ENCODE measurements at places on chromosomes 16 and 17. TPM values are rescaled to one million over a fixed set of nuclear protein-coding genes. Genes with fewer than 3 reads are reported as not detected.

The ZMYND15 gene
- polyA plus RNA-seq: 0.15 TPM

The KRT23 gene
- polyA plus RNA-seq: 0.15 TPM

The CETP gene
- 9.6 TPM for polyA plus RNA-seq

The CLEC10A gene
- polyA plus RNA-seq: 1.9 TPM

The GAST gene
- not detected for polyA plus RNA-seq

The ANKRD40 gene
- polyA plus RNA-seq: 38.6 TPM

The PDPR gene
- polyA plus RNA-seq: 16.1 TPM

The EEF2KMT gene
- polyA plus RNA-seq: 11.3 TPM

DNA sequence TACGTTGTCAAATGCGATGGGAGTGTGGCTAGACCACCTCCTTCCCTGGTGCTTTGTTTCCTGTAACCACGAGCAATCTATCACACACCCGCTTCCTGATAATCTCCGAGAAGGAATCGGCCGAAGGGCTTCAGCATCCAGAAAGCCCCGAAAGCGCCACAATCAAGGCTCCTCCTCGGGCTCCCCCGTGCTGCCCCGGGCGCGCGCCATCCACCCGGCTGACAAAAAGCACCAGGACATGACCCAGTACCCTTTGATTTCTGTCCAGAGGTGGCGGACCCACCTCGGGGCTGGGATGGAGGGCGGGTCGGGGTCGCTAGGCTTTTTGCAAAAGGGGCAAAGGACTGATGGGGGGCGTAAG lies 743 bp upstream of the ARMC7 start:
- peak overlapping the region; percentile 84 for H3K4me3 ChIP-seq
- no peak for DNase-seq
- H3K27ac ChIP-seq: no peak overlapping the region
- peaks cover 8% of the 10 kb centered on the region for H3K36me3 ChIP-seq

DNA sequence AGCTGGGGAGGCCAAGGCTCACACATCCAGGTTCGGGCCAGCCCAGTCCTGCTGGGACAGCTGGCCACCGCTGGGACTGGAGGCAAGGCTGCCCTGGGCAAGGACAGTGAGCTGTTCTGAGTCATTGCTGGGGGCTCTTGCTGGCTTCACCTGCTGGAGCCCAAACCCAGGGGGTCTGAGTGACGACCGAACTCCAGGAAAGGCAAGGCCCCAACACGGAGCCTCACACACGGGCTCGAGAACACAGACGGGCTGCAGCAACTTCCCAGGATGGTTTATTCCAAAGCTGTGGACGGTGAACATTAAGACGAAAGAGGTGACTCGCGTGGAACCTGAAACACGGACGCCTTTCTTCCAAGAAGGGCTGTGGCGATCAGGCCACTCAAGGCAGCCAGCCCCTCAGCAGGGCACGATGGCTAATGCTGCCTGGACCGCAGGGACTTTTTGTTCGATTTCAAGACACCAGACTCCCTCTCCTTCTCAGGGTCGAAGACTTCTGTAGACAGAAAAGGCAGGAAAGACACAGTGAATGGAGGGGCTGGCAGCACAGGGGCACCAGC lies 21.5 kb downstream of the KDM8 start:
- H3K4me3 ChIP-seq: no peak overlapping the region
- no peak overlapping the region for H3K27ac ChIP-seq
- DNase-seq: no peak

DNA sequence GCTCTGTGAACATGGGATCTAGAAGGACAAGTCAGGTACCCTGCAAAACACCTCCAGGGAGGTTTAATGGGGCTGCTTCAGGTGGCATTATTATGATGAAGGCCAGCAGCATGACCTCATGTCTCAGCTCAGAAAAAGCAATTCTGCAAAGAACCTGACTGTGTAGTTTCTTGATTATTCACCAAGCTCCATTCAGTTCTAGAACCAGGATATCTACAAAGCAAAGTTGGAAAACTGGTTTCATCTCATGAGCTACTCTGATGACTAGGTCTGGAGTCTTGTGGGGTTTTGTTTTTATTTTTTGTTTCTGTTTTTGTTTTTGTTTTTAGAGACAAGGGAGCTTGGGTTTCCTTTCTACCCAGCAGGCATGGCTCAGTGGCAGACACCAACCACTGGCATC lies 19.0 kb upstream of the LRRC37A3 start:
- no peak for DNase-seq
- H3K27ac ChIP-seq: no peak overlapping the region
- no peaks in the 10 kb centered on the region for H3K4me1 ChIP-seq
- H3K36me3 ChIP-seq: no peaks in the 10 kb centered on the region
- H3K4me3 ChIP-seq: no peak overlapping the region

DNA sequence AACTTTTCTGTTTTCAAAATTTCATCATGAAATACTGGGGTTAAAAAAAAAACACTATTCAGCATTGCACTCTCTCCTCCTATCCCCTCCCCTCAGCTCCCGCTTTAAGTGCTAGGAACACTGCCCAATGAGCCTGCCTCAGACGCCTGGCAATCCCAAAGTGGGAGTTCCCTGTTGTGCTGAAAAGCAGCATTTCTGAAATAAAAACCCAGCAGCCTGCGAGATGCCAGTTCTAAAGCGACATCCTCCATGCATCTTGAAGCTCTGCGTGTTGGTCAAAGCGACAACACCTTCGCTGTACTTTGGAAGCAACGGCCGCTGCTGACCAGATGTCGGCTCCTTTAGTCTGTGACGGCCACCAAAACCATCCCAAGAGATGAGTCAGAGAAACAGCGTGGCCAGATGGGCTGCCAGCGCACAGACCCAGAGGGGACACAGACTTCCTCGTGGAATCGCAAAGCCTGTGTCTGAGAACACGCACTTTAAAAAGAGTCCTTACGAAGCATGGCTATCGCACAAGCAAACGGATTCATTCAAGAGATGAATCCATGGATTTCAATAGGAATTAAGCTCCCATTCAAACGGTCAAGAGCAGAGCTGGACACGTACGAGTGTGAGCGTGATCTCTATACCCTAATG lies 32.8 kb downstream of the FBXO31 start:
- no peak overlapping the region for H3K4me3 ChIP-seq
- peak; percentile 75 for DNase-seq
- peaks cover 10% of the 10 kb centered on the region for H3K4me1 ChIP-seq
- peaks cover 37% of the 10 kb centered on the region for H3K36me3 ChIP-seq
- H3K27ac ChIP-seq: no peak overlapping the region

- H3K4me1 ChIP-seq: peaks cover 4% of the 10 kb centered on the region
- H3K27me3 ChIP-seq: no peaks in the 10 kb centered on the region
Observed at GRCh38 chr17:57620576-57620975, 124.5 kb downstream of the CCDC182 start.

DNA sequence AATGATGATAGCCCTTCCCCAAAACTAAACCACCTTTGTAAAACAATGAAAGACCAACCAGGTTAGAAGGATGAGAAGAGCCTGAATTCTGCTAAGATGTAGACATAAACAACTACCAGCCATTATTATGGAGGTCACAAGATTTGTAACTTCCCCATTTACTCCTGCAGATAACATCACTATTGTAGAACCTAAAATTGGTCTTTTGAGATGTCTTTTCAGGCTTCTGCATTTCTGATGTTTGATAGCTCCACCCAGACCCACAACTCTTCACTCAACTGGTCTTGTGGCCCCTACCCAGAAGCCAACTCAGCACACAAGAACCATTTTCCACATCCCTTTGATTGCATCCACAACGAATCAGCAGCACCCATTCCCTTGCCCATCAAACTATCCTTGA lies 100.8 kb downstream of the TMEM132E start:
- no peaks in the 10 kb centered on the region for H3K4me1 ChIP-seq
- no peaks in the 10 kb centered on the region for H3K36me3 ChIP-seq
- no peak overlapping the region for H3K27ac ChIP-seq

GRCh38 chr17:39222866-39223834 lies 2.6 kb downstream of the STAC2 start:
- H3K4me1 ChIP-seq: peaks cover 32% of the 10 kb centered on the region
- no peaks in the 10 kb centered on the region for H3K36me3 ChIP-seq
- DNase-seq: no peak

DNA sequence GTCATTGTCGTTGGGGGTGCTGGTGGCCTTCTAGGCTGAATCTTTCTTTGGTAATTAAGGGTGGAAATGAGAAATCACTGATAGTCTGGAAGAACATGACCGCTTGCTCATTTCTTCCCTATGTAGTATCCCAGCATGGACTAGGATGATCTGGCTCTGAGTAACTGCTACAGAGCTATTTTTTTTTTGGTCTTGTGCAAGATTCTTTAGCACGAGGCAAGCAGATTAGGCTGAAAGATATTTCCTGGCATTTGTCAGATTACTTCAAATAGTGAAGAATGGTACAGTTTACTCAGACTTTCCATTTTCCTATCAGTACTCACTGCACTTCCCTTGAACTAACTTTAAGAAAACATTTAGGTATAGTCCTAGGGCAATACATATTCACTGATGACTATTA lies 89.0 kb downstream of the SYCE1L start:
- no peaks in the 10 kb centered on the region for H3K4me1 ChIP-seq
- no peak overlapping the region for H3K27ac ChIP-seq
- DNase-seq: no peak
- no peak overlapping the region for H3K4me3 ChIP-seq

DNA sequence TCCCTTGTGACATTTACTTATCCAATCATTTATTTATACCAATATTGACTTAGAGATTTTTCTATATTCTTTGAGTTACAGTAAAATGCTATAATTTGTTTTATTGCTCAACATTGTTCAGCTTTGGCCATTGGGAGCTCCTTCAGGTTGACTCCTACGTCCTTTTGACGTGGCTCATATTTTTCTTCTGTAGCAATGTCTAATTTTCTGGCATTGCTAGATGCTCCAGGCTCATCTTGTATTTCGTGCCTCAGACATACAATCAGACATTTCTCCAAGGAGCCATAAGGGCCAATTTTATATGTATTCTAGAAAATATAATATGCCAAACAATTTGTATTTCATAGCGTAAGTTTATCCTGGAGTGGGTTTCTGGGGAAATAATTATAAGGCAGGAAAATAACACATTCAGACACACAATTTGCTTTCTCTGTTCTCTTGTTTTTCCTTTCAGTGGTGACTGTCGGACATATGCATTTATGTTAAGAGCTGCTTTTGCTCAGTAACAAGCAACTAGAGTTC lies 355.1 kb upstream of the MON1B start:
- no peaks in the 10 kb centered on the region for H3K4me1 ChIP-seq
- no peaks in the 10 kb centered on the region for H3K36me3 ChIP-seq
- no peak overlapping the region for H3K4me3 ChIP-seq
- peak; percentile 96 for DNase-seq

DNA sequence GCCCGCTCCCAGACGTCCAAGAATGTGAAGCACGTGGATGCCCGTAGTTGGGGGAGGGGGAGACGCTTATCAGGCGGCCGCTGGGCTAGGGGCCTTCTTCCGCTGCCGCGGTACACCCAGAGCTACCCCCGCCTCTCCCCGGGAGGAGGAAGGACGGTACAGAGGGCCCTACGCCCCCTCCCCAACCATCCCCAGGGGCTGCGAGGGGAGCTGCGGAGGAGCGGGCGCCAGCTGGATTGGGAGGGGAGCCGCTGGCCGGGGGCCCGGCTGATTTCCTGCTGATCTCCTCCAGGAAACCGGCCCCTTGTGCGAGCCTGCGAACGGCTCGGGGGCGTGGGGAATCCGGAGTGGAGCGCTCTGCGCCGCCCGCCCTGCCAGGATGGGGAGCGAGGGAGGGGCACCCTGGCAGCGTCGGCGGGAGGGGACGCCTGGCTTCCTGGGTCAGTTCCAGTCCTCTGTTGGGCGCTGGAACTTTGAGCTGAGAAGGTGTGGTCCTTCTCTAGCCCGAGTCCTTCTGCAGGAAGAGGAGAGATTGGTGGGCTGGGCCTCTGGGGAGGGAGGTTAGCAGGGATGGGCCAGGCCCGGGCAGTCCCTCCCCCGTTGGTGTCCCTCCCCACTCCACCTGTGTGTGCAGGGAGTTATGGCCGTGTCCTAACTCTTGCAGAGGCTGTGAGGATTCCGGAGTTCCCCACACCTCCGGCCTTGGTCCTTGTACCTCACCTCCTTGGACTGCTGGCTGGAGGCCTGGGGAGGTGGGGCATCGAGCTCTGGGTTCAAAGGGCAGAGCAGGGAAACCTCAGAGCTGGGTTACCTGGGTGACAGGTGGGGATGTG lies 19.2 kb downstream of the GJD3 start:
- peaks cover 92% of the 10 kb centered on the region for H3K4me1 ChIP-seq
- peak overlapping the region; percentile 91 for H3K4me3 ChIP-seq
- DNase-seq: peak; percentile 90
- H3K27me3 ChIP-seq: no peaks in the 10 kb centered on the region
- H3K27ac ChIP-seq: peak overlapping the region; percentile 97
- peaks cover 43% of the 10 kb centered on the region for H3K36me3 ChIP-seq

- no peaks in the 10 kb centered on the region for H3K36me3 ChIP-seq
- DNase-seq: peak; percentile 82
- peaks cover 54% of the 10 kb centered on the region for H3K4me1 ChIP-seq
- H3K4me3 ChIP-seq: no peak overlapping the region
- no peaks in the 10 kb centered on the region for H3K27me3 ChIP-seq
Observed at GRCh38 chr17:78322858-78323455, 36.9 kb downstream of the SOCS3 start.

GRCh38 chr17:13030056-13030455 lies 12.2 kb upstream of the ELAC2 start:
- H3K36me3 ChIP-seq: no peaks in the 10 kb centered on the region
- H3K4me3 ChIP-seq: no peak overlapping the region

GRCh38 chr16:29028457-29029167 lies 43.8 kb downstream of the LAT start:
- no peak for DNase-seq
- H3K27me3 ChIP-seq: peaks cover 4% of the 10 kb centered on the region
- peaks cover 6% of the 10 kb centered on the region for H3K4me1 ChIP-seq
- no peaks in the 10 kb centered on the region for H3K36me3 ChIP-seq
- H3K4me3 ChIP-seq: no peak overlapping the region
- no peak overlapping the region for H3K27ac ChIP-seq

DNA sequence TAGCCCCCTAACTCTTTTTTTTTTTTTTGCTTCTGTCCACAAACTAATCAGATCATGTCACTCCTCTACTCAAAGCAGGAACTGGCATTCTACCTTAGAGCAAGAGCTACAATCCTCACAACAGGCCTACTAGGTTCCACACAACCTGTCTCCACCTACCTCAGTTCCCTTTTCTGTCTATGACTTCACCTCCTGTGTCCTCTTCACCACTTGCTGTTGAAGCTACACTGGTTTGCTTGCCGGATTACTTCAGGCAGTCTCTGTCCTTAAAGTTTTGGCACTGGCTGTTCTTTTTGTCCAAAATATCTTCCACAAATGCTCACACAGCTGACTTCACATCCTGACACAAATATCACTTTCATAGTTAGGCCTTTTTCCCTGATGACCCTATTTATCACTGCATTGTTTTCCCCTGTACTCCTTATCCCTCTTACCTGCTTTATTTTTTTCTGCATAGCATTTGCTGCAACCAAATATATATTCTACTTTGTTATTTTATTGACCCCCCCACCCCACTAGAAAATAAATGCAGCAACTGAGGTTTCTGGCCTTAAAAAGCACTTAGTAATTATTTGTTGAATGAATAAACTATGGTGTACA lies 72.0 kb downstream of the KANSL1 start:
- peak; percentile 59 for DNase-seq
- H3K27me3 ChIP-seq: no peaks in the 10 kb centered on the region
- no peak overlapping the region for H3K4me3 ChIP-seq
- H3K4me1 ChIP-seq: peaks cover 3% of the 10 kb centered on the region
- no peak overlapping the region for H3K27ac ChIP-seq

GRCh38 chr16:85111184-85111583 lies 1.1 kb downstream of the CIBAR2 start:
- DNase-seq: no peak
- peaks cover 7% of the 10 kb centered on the region for H3K4me1 ChIP-seq
- H3K4me3 ChIP-seq: no peak overlapping the region
